Calu3 (cell line): ENCODE measurements at places on chromosomes 5 and 9.

DNA sequence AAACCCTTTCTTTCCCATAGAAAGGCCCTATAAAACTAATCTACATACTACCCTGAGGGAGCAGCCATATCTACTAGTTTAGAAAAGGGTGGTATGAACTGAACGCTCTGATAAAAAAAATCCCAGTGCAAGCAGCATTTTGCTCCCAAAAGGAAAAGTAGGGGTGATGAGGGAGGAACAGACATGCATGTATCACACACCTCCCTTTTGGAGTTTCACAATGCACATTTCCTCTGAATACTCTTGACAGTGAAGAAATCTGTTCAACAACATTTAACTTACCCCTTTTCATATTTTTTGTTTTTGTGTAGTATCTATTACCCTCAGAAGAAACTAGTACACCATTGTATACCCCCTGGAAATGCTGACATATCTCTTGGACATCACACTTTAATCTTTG, 411.4 kb downstream of the MAT2B start:
- DNase-seq = no peak

GRCh38 chr5:167552356-167552755, 739.1 kb upstream of the WWC1 start:
- no peak for DNase-seq

- DNase-seq = no peak
Measured at GRCh38 chr5:72584466-72584865, 77.3 kb upstream of the ZNF366 start.

DNA sequence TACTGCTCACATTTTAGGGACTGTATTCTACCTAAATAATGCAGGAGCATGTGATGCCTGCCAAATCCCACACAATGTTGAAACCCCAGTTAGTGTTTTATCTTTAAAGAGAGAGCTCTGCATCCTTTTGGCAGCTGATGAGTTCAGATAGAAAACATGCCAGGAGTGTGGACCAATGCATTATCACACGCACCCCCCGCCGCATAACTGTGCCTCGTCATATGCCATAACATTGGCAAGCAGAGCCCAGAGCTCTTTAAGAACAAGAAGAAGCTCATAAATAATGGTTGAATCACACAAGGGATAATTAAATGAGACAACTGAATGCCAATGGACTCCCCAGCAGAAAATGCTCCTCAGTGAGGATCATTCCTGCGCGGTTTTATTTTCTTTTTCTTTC, 52.8 kb upstream of the RORB start:
- DNase-seq = no peak

GRCh38 chr9:79662537-79662956, 90.8 kb downstream of the TLE4 start:
- DNase-seq = no peak

DNA sequence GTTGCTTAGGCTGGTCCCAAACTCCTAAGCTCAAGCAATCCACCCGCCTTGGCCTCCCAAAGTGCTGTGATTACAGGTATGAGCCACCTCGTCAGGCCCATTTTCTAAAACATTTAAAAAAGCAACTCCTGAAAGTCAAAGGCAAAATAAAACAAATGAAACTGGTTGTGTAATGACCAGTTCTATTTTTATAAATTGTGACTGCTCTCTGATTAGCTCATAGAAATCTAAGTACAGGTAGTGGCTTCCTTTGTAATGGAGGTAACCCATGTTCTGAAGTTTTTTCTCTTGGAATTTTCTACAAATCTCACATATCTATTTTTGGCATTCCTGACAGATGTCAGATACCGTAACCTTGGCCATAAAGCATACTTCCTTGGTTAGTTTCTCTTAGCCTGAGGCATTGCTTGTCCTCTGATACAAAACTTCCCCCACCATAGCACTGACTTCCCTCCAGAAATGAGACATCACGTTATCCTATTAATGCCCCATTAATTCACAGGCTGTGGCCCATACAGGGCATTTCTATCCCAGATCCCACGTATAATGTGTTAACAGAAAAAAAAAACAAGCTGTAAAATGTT, 14.1 kb upstream of the AK3 start:
- DNase-seq = no peak
